ENCODE measurements at places on chromosomes 1 and 21.
A peak's percentile ranks its signal among the peaks of the same experiment; 100 is the strongest.

GRCh38 chr1:2483970-2484369 is 7.9 kb downstream of the PLCH2 start:
- no peak for DNase-seq

DNA sequence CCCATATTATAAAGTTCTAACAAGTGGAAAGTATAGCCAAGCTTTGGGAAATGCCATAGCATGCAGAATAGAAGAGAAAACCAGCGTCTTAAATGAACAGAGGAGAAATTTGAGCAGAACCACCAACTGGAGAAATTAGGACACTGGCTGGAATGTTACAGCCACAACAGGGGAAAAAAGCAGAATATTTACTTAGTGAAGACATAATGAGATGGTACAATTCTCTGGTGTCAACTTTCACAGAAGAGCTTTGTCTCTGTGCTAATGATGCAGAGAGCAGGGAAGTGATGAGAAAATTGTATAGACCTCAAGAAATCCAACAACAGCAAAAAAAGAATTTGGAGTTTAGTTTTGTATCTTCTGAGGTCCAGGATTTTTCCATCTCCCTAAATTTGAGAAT is 249.7 kb downstream of the KIF26B start:
- no peak for DNase-seq

- DNase-seq: no peak
These were observed 442.1 kb downstream of the PTBP2 start for GRCh38 chr1:97163591-97164275.

- no peak for DNase-seq
These were observed 2.8 kb upstream of the CASQ2 start for GRCh38 chr1:115771094-115771846.

DNA sequence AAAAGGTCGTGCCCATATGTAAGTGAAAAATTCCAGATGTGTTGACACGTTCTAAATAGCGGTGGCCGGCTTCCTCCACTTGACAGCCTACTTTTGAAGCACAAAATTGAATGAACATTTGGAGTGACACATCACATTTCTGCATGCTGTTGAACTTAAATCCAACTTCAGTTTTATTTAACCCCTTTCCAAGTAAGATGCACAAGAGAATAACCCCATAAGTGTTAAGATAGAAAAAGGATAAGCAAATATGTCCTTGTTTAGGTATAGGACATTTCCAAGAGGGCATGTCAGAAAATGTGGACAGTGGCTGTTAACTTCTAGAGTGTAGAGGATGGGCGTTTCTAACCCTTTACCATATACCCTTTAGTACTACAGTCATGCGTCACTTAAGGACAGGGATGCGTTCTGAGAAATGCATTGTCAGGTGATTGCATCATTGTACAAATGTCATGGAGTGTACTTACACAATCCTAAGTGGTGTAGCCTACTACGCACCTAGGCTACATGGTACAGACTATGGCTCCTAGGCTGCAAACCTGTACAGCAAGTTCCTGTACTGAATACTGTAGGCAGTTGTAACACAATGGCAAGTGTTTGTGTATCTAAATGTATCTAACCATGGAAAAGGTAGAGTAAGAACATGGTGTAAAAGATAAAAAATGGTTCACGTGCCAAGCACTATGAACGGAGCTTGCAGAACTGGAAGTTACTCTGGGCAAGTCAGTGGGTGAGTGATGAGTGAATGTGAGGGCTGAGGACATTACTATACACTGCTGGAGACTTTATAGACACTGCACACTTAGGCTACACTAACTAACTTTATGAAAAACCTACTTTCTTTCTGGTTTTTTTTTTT is 9.3 kb upstream of the FAM89A start:
- DNase-seq: no peak

DNA sequence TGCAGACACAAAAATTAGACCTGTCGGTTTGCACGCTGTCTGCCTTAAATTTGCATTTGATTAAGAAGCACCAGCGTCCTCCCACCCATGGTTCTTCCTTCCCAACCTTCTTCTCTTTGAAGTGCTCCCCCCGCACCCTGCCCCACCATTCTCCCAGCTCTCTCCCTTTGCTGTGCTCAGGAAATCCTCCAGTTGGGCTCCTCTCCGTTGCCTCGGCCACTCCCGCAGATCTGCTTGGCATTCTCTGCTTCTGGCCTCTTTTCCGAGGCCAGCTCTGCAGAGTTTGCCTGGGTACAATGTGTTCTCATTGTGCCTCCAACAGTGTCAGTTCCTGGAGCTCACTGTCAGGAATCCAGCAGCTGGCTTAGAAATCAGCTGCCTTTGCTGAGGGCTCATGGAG is 126.1 kb downstream of the NAV1 start:
- no peak for DNase-seq

- DNase-seq: peak; percentile 15
These were observed 8.0 kb downstream of the KIAA1614 start for GRCh38 chr1:180920702-180921101.

DNA sequence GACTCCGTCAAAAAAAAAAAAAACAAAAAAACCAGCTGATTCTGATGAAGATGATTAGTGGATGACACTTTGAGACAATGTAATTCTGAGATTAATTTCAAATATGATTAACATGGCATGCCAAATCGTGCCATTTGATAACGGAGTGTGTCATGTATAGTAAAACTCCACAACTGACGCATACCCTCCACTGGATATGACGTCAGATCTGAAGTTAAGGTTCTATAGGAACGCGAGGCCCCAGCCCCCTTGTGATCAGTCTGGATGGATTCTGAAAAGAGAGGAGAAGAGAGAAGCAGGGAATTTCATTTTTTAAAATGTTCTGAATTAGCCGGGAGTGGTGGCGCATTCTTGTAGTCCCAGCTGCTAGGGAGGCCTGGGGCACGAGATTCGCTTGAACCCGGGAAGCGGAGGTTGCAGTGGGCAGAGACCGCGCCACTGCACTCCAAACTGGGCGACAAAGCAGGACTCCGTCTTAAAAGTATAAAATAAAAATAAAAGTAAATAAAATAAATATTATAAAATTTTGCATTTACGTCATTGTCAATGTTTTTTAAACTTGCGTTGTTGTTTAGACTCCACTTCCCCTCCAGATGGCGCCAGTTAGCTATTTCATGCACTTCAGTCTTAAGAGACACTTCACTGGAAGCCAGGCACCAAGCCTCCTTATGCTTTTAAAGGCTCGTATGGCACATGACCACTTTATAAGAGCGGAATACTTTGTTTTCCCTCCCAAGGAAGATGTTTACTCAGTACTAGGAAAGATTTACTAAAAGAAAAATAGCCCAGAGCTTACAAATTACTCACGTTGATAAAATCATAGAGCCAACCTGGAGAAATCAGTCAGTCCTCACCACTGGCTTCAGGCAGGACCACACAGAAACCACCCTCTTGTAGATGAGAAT is 65.5 kb downstream of the UBE2U start:
- DNase-seq: peak; percentile 94

DNA sequence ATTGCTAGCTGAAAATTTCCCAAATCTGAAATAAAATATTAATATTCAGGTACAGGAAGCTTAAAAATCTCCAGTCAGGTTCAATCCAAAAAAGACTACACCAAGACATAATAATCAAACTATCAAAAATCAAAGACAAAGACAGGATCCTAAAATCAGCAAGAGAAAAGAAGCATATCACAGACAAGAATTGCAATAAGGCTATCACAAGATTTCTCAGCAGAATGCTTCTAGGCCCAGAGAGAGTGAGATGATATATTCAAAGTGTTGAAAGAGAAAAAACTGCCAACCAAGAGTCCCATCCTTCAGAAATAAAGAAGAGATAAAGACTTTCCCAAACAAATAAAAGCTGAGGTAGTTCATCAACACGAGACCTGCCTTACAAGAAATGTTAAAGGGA is 5.0 kb upstream of the SELP start:
- DNase-seq: no peak

DNA sequence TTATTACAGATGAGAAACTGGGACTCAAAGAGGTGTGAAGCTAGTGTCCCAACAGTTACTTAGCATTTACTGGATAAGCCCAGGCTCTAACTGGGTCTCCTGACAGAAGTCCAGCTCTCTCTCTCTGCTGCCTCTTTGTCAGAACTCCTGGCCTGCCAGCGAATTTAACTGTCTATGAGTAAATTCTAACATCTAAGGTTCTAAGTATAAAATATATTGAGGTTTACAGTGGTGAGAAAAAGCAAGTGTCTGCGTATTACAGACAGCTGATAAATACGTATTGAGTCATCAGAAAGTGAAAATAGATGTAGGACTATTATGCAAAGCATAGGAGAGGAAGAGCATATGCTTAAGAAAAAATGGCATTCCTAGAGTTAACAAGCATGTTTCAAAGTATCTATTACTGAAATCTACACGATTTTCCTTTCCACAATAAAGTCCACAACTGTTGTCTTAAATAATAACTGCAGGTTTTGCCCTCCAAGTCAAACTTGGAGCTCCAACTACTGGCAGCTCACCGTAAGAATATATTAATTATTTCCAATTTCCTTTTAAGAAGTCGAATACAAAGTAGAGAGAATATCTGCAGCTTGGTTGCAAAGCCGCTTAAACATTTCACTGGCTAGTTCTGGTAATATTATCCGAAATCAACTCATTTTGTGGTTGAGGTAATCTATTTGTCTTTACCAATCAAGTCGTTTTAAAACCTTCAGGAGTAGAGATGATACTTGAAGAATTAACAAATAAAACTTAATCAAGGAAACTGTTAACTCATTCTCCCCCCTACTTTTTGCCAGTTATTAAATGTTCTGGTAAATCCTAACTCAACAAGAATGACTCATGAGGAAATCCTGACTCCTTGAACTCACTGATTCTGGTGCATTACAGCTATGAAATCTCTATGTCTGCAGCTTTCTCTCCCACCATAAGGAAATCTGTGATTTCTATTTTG is 1.4 kb upstream of the RGS2 start:
- DNase-seq: peak; percentile 81

GRCh38 chr1:86472767-86473166 is 4.0 kb downstream of the CLCA1 start:
- no peak for DNase-seq

DNA sequence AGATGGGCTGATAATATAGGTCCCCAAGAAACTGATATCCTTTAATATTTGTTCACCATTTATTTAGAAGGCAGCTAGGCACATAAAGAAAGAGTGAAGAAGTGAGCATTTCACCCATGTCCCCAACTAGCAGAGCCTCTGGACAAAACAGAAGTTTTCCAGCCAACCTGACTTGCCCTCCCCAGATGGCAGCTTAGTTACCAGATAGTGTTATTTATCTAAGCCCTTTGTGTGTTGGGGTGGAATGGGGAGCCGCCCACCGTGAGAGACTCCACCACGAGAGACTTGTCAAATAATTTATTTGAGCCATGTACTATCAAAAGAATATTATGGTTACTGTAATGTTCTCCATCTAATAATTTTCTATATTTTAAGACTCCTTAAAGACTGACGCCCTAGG is 54.9 kb upstream of the C1orf198 start:
- no peak for DNase-seq

GRCh38 chr1:221162352-221162751 is 283.1 kb downstream of the HLX start:
- no peak for DNase-seq

GRCh38 chr1:89201106-89201794 is 2.5 kb upstream of the GBP4 start:
- DNase-seq: no peak

DNA sequence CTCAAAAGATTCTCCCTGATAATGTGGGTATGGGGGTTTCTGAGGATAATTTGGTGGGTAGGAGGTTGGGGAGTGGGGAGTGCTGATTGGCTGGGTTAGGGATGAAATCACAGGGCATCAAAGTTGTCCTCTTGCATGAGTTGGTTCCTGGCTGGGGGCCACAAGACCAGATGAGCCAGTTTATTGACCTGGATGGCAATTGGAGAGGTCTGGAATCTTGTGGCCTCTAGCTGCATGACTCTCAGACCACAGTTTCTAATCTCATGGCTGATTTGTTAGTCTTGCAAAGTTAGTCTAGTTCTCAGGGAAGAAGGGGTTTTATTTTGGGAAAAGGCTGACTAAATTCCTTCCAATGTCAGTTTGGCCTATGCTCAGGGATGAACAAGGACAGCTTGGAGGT is 3.3 kb upstream of the GBP1 start:
- peak; percentile 40 for DNase-seq
